ENCODE measurements at places on chromosomes 2 and 18.

- DNase-seq = no peak
These were observed 22.0 kb downstream of the RELCH start for GRCh38 chr18:62209046-62209445.

DNA sequence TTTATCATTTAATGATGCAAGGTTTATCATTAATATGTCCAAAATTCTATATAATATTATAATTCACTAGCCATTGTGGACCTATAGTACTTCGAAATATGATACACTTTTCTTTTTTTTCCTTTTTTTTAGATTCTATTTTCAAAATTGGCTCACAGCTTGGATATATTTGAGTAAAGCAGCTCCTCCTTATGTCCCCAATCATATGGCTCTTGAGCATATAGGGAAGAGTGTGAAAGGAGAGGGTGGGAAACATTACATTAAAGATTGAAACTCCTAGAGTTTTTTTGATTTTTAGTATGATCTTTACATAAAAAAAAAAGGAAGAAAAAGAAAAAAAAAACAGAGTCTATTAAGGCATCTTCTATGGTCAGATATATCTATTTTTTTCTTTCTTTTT lies 457.9 kb downstream of the RIT2 start:
- DNase-seq = no peak

GRCh38 chr2:60002183-60002867 lies 551.1 kb downstream of the BCL11A start:
- DNase-seq = no peak

GRCh38 chr18:23847321-23847986 lies 158.2 kb downstream of the LAMA3 start:
- no peak for DNase-seq

GRCh38 chr2:139439100-139439499 lies 658.9 kb upstream of the NXPH2 start:
- DNase-seq = no peak

DNA sequence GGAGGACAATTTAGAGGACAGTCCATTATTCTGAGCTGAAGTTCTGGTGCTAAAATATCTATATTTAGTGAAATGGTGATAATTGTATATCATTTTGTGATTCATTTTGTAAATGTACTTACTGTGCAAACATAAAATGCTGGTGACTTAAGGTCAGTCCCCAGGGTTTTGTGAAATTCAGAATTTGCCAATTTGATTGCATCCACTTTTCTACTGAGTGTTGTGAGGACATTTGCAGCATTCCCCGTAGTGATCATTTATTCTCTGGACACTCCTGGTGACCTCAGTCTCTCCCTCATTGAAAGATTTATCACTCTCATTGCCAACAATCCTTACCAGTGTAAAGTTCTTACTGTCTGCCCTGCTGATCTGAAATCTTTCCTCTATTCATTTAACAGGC lies 98.2 kb downstream of the SOCS6 start:
- no peak for DNase-seq

DNA sequence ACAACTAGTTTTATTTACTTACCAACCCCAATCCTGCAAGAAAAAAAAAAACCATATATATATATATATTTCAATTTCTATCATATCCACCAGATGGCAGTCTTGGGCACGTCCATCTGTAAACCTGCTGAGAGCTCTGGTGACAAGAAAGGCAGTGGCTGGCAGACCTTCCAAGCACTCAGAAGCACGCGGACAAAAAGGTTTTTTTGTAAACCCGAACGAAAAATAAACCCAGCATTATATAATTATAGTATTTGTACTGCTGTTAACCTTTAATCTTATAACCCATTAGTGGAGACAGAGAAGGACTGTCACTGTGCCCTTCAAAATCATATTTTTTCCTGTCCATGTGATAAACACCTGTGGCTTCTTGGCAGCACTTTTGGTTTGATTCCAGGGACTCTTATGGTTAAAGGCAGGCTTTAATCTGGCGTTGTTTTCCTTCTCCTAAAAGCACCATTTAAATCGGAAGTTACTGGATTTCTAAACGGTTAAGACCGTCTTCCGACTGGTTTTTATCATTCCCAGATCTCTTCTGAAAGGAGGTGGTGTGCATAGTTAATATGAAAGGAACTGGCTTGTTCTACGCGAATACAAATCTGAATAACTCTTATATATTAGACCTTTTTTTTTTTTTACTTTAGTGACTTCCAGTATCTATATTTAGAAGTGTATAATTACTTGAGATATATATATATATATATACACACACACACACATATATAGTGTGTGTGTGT lies 31.0 kb upstream of the SLC3A1 start:
- peak; percentile 22 for DNase-seq

GRCh38 chr2:68125821-68126220 lies 31.9 kb upstream of the PNO1 start:
- no peak for DNase-seq

DNA sequence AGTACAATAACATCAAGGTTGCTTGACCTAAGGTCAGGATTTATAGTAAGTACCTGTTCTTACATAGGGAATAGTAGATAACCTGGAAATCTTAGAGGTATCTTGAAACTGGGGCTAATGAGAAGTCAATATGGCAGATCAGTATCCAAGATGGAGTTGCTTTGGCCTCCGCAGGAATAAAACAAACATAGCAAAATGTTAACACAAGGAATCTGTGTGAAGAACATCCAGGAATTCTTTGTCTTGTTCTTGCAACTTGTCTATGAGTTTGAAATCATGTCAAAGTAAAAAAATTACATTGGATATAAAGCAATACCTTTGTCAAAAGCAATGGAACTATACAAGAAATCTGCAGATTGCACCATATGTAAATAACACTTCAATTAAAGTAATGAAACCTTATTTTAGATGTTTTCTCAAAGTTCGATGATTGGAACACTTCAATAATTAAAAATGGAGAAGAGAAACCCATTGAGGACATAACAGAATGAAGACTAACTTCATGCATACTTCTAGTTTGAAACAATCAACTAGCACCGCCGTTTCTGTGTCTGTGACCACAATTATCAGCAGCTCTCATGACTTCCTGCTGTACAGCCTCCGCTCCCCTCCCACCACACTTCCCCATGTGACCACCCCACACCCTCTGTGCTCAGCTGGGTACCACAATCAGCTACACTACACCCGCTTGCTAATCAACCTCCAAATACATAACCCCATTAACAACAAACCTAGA lies 27.6 kb downstream of the C2orf76 start:
- no peak for DNase-seq

- DNase-seq = no peak
These were observed 1419.1 kb upstream of the NXPH2 start for GRCh38 chr2:140199312-140199711.

GRCh38 chr2:209476367-209477208 lies 52.7 kb downstream of the MAP2 start:
- no peak for DNase-seq

GRCh38 chr2:12982149-12982584 lies 265.4 kb downstream of the TRIB2 start:
- DNase-seq = no peak

GRCh38 chr2:83464444-83464843 lies 994.6 kb downstream of the SUCLG1 start:
- no peak for DNase-seq

DNA sequence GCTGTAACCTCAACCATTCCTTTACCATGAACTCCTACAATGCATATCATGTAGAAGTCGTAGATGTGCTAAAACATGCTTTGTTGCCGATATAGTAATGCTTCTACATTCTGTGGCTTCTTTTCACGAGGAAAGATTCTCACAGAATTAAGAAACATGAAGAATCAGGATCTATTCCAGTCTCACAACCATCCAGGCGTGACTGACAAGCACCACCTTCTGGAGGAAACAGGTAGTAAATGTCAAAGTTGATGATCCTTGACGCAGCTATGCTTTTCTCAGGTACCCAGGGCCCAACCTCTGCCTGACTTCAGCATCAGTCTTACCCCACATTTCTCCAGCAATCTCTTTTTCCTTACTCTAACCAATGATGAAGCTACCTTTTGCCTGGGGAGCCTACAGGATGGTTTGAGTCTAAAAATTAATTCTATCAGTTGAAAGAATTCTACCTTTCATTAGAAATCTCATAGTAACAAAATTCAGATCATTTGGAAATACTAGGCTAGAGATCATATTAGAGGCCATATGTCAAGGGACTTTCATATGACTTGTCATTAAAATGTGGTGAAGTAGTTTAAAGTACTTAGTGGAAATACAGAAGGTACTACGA lies 123.3 kb upstream of the RND3 start:
- no peak for DNase-seq

GRCh38 chr18:49178736-49179135 lies 228.0 kb upstream of the SMAD7 start:
- no peak for DNase-seq

DNA sequence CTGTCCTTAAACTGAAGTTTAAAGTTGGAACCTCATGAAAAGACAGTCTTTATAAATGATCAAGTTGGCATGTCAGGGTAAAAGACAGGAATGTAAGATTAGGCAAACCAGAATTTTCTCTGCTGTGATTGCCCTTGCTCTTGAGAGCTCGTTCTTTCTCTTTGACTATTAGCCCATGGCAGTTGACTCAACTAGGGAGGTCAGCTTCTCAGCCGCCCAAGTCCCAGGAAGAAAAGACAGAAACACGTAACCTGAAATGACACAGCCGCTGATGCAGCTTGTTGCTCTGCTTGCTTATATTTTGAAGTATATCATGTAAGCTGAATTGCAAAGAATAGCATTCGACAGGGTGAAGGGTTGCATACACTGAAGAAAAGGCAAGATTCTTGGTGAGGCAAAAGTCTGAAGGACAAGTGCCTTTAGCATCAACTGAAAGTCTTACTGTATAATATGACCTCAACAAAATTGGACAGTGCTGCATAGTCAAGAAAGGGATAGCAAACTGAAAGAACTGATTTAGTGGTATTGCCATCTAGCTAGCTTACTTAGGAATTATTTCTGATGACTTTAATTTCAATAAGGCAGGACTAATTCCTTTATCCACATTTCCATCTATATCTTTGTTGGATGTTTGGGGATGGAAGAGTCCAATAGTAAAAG lies 54.7 kb downstream of the ARHGAP15 start:
- DNase-seq = no peak

- DNase-seq = no peak
These were observed 48.0 kb downstream of the STRN start for GRCh38 chr2:36918307-36918706.

DNA sequence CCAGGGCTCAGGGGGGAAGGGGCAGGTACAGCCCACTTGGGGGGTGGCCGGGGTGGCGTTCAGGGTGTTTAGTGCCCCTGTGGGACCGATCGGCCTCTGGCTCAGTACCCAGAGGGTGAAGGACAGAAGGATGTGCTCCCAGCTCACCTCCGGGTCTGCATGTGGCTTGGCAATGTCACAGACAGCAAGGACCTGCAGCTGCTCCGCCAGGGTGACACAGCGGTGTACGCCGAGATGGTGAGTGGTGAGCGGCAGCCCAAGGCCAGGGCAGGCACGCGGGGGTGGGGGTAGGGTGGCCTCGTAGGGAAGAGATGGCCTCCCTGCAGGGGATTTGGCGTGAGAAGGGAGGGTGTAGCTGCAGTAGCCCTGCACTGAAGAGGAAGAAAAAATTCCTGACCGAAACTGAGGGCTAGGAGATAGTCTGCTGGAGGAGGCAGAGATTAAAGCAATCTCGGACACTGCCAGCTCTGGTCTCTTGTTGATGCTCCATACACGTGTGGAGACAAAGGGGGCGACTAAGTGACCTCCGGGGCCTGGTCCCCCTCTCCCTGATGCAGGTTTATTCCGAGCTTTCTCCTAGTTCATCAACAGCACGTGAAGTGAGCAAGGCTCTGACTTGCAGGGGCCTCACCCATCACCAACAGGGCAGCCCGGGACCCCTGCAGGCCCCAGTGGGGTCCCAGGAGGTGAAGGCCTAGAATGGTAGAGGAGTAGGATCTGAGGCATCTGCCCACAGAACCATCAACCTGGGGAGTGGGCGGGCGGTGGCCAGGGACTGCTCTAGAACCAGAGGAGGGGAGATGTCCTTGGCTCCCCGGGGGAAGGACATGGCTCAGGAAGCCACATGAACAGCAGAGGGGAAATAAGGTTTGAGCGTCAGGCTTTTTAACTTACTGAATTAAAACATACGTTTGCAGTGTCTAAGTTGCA lies 45.4 kb downstream of the FER1L5 start:
- DNase-seq = no peak

- DNase-seq = no peak
These were observed 5.9 kb upstream of the TRABD2A start for GRCh38 chr2:84886791-84887190.

GRCh38 chr2:54628418-54628817 lies 95.0 kb upstream of the EML6 start:
- no peak for DNase-seq

- DNase-seq = no peak
These were observed 161.4 kb downstream of the SMAD7 start for GRCh38 chr18:48789259-48789812.

GRCh38 chr2:240244543-240244942 lies 104.1 kb upstream of the OTOS start:
- no peak for DNase-seq

- no peak for DNase-seq
These were observed 100.9 kb downstream of the ATP9B start for GRCh38 chr18:79169958-79170555.

DNA sequence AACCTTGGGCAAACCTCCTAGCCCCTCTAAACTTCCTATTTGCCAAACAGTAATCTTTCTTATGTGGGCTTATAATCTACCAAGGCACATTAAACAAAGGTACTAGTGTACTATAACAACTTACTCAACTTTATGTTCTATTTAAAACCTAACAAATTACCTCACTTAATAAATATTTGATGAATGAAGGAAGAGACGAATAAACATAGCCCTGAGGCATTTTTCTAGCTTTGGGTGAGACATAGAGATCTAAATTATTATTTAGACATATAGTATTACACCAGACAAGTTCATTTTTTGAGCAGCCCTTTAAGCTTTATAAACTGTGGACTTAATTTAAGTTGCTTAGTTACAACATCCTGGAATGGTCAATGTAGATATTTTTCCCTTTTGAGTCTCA lies 104.6 kb downstream of the UNC80 start:
- DNase-seq = no peak

DNA sequence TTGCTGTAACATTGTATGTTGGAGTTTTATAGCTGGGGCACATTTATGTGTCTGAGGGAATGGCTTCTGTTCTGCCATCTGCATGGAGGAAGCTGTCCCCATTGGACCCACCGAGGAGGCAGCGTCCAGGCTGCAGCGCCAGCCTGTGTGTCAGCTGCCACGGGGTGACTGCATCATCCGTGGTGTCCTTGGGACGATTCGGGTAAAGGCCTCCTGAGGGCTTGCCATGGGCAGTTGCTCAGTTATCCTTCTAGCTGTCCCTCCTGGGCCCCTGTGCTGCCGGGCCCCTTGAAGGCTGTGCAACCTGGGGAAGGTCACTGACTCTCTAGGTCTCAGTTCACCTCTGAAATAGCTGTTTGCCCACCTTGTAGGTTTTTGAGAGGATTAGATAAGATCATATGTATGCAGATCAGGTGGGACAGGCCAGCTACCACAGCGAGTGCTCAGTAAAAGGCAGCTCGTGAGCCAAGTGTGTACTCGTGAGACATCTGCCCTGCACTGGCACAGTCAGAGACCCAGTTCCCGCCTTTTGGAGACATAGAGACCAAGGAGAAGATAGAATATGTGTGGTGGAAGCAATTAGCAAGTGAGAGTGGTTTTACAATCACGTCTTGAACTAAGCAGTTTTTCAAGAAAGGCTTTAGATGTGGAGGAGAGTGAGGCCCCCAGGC lies 10.6 kb downstream of the LDLRAD4 start:
- DNase-seq = no peak
